ENCODE measurements at places on chromosomes 1 and 21.

DNA sequence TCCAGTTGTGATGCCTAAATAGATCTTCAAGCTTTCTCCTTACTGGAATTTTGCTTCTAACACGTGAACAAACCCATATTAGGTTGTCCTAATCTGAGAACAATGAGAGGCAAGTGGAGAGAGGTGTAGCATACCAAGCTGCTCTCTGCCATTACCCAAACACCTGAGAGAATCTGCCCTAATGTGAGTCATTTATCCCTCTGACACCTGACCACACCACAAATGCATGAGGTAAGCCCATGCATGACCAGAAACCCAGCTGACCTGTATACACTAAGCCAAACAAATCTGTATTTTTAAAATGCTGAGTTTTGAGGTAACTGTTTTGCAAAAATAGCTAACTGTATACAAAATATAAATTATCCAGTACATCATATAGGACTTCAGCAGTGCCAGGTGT, 1458.1 kb upstream of the B3GALT2 start:
- DNase-seq = no peak

GRCh38 chr1:29159773-29160172, 21.9 kb downstream of the SRSF4 start:
- no peak for DNase-seq

- DNase-seq = no peak
Observed at GRCh38 chr21:35314857-35315582, 265.9 kb upstream of the RUNX1 start.

DNA sequence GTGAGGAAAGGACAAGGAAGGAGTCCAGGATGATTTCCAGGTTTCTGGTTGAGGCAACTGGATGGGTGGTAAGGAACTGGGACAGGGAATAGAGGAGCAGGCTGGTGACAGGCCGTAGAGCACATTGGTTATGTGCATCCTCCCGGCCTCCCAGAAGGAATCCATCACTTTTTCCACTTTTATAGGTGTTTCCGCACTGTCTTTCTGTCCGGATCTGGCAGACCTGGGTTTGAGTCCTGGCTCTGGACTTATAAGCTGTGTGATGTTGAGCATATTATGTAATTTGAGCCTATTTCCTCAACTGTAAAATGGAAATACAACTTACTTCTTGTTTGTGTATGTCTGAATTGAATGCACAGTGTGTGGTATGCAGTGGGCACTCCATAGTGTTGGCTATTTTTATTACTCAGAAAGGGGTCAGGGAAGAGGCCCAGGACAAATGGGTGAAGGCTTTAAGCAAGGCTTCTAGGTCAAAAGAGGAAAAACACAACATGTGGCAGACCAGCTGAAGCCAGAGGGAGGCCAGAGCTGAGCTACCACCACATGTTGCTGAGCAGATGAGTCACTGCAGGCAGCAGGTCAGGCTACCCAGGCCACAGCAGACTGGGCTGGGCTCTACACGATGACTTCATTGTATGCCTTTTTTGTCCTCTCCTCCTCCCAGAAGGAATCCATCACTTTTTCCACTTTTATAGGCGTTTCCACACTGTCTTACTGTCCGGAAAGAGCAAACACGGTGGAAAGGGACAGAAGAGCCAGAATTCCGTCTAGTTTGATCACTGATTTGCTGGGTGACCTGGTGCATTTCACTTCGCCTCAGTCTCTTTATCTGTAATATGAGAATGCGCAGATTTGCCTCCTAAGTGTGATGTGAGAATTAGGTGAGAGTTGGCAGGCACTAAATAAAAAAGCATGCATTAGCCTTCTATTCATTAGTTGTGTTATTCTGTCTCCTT, 791 bp upstream of the MAST2 start:
- peak; percentile 33 for DNase-seq
